Stimulated activated CD4-positive, alpha-beta T cell treated with anti-CD3 and anti-CD28 coated beads, TNF-alpha, amount 100 ng/mL, for 1 hour (primary cell): ENCODE measurements at places on chromosomes 12 and 14.

- DNase-seq: no peak
Observed at GRCh38 chr12:98227162-98227561, 288.2 kb upstream of the TMPO start.

- no peak for DNase-seq
Observed at GRCh38 chr14:77339407-77339806, 18.6 kb downstream of the GSTZ1 start.

DNA sequence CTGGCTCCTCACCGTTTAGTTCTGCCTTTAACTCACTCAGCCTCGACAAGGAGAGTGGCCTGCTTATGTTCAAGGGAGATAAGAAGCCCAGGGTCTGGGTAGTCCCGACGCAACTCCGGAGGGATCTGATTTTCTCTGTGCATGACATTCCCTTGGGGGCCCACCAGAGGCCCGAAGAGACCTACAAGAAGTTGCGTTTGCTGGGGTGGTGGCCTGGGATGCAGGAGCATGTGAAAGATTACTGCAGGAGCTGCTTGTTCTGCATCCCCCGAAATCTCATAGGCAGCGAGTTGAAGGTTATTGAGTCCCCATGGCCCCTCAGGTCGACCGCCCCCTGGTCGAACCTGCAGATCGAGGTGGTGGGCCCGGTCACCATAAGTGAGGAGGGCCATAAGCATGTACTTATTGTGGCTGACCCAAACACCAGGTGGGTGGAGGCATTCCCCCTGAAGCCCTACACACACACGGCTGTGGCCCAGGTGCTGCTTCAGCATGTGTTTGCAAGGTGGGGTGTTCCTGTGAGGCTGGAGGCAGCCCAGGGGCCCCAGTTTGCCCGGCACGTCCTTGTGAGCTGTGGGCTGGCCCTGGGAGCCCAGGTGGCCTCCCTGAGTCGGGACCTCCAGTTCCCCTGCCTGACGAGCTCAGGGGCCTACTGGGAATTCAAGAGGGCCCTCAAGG, 13.1 kb downstream of the CBLN3 start:
- DNase-seq: no peak

DNA sequence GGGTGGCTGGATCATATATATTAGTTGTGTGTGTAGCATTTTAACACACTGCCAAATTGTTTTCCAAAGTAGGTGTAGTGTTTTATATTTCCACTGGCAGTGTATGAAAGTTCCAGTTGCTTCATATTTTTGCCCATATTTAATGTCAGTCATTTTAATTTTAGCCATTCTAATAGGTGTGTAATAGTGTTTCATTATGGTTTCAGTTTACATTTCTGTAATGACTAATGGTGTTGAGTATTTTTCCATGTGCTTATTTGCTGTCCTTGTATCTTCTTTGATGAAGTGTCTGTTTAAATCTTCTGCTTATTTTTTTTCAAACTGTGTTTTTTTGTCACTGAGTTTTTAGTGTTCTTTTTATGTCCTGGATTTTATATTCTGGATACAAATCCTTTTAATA, 8.7 kb downstream of the TBC1D15 start:
- no peak for DNase-seq

DNA sequence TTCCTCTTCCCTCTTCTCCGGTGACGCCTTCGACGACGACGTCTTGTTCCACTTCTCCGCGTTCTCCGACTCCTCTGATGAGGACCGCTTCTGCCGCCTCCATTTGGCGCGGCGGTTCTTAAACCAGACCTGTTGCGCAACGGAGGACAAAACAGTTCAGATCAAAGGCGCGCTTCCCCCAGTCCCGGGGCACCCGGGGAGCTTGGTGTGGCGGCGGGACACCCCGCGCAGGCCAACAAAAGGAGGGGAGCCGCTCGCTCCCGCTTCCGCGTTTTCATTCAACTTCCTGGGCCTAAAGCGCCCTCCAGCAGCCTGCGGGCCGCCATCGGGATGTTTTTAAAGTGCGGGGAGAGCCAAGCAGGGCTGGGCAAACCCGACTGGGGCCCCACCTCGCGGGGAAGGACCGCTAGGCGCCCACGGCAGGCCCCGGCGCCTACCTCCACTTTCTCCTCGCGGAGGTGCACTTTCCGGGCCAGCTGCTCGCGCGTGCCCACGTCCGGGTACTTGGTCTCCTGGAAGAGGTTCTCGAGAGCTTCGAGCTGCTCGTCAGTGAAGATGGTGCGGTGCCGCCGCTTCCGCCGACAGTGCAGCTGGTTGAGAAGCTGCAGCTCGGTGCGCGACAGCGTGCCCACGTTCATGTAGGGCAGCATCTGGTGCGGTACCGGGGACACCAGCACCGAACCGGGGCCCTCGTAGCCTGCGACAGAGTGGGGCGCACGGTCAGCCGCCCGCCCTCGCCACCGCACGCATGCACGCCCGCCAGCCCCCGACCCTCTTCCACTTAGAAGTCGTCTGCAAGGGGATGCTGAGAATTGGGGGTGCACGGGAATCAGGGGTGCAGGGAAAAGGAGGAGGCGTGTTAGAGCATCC, 1.2 kb downstream of the GSC start:
- no peak for DNase-seq

DNA sequence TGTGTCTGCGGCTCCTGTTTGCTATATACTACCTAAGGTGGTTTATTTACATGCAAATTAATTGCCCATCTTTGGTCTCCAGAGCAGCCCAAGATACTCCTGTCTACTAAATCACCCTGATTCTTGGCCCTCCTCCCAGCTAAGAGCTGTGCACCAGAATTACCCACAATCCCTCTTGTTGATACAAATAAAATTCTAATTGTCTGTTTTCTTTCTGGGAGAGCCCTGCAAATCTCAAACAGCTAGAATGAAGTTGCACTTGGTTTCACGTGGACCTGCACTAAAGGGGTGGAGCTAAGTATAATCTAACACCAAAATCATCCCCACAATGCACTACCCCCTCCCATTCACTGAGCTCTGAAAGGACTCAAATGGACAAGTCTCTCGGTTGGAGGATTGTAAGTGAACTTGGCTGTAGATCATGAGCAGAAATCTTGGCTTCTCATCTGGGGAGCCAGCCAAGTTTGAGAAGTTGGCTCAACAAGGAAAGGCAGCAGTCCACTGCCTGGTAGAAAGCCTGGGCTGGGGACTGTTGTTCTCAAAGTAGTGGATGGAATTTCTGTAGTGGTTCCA, 6.6 kb downstream of the MAX start:
- DNase-seq: no peak

DNA sequence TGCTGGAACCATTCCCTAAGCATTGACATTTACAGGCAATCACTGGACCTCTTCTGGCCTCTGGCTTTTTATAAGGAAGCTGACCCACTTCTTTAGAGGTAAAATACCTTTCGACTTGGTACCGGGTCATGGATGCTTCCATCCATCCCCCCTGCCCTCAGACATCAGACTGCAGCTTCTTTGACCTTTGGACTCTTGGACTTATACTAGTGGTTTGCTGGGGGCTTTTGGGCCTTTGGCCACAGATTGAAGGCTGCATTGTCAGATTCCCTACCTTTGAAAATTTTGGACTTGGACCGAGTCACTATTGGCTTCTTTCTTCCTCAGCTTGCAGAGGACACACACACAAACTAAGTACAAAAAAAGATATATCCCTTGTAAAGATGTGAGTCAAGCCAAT, 86.1 kb downstream of the TTC6 start:
- no peak for DNase-seq

DNA sequence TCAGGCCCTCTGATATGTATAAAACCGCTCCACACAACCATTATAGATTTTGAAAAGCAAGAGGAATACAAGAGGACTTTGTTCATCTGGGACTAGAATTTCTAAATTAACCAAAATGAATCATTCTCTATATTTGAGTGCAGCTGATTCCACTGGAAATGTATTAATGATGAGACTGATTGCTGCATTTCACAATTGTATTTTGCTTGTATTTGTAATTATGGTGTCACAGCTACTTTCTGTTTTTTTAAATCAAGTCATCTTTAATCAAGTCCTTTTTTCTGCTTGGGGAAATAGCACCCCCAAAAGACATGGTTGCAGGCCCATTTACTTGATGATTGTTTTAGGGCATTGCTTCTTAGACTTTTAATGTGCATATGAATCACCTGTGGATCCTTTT, 162.4 kb downstream of the KICS2 start:
- no peak for DNase-seq

DNA sequence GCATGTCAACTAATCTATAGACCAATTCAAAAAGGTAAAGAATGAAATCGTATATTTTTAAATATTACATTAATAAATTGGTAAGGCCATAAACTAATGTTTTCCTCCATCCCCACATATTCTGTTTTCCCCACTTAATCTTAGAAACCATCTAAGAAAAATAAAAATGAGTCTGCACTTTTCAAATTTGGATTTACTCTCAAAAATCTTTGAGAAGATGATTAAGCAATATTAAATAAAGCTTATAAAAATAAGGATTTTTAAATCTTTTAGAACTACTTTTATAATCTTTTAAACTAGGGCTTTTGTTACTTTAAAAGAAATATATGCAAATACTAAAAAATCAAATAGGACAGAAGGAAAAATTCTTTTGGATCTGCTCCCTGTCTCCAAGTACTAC, 10.6 kb upstream of the HAL start:
- no peak for DNase-seq

DNA sequence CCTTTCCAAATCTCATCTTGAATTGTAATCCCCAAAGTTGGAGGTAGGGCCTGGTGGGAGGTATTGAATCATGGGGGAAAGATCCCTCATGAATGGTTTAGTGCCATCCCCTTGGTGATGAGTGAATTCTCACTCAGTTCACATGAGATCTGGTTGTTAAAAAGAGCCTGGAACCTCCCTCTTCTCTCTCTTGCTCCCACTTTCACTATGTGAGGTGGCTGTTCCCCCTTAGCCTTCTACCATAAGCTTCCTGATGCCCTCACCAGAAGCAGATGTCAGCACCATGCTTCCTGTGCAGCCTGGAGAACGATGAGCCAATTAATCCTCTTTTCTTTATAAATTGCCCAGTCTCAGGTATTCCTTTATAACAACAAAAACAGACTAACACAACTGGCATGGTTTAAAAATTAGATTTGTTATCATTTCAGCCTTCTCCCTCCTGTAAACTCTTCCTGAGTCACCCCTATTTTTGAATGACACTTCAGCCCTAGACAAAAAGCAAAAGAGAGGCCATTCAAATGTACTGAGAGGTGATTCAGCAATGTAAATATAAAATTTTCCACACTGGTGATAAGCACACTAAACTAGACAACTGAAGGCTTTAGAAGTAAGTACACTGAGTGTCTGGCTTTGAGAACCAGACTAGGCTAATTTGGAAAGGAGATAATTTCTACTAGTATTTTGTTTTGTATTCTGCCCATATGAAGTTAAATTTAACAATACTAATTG, 212.1 kb upstream of the ABCD2 start:
- no peak for DNase-seq

DNA sequence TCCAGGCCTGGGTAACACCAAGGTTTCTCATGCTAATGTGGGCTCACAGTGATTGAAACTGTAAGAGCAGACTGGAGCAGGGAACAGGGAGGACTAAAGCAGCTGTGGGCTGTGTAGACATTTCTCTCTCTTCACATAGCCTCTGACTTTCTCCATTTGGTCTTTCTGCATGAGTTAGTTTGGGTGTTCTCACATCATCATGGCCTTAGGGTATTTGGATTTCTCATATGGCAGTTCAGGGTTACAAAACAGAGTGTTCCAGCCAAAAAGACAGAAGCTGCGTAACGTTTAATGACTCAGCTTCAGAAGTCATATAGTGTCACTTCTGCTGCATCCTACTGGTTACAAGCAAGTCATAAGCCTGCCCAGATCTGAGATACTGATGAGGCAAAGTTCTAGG, 52.0 kb upstream of the OSBPL8 start:
- no peak for DNase-seq

DNA sequence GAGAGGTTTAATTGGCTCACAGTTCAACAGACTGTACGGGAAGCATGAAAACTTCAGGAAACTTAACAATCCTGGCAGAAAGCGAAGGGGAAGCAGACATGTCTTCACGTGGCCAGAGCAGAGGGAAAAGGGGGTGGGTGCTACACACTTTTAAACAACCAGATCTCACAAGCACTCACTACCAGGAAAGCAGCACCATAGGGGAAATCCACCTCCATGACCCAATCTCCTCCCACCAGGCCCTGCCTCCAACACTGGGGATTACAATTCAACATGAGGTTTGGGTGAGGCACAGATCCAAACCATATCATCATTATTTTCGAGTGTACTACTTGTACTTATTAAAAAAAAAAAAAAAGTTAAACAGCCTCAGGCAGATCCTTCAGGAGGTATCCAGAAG, 29.9 kb downstream of the RXYLT1 start:
- DNase-seq: no peak

DNA sequence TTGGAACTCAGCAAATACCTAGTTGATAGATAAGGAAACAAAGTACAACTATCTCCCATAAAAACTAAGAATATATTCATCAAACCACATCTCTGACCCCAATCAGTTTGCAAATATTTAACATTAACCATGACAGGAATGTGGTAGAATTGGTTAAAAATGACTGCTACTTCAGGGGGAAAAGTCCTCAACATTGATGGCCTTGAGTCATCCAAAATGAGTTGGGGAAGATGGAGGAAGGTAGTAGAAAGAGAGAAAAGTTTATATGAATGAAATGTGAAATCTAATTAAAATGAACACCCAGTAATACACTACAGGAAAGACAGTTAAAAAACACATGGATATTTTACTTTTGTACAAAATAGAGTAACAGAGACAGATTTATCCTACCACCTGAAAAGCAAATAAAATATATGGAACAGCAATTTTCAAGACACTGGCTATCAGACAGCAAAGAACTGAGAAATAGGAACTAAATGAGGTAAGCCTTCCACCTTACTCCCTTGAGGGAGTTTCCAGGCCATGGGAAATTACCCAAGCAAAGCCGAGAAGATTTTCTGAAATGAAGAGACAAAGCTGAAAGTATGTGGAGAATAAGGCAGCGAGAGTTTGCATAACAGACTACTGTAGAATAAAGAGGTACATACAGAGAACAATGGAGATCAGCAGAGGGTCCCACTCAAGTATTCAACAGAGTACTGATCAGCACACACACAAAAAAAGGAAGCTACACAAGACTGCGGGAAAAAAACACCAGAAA, 49.6 kb downstream of the TC2N start:
- no peak for DNase-seq

GRCh38 chr14:38828183-38828827, 274.7 kb downstream of the SEC23A start:
- DNase-seq: no peak

DNA sequence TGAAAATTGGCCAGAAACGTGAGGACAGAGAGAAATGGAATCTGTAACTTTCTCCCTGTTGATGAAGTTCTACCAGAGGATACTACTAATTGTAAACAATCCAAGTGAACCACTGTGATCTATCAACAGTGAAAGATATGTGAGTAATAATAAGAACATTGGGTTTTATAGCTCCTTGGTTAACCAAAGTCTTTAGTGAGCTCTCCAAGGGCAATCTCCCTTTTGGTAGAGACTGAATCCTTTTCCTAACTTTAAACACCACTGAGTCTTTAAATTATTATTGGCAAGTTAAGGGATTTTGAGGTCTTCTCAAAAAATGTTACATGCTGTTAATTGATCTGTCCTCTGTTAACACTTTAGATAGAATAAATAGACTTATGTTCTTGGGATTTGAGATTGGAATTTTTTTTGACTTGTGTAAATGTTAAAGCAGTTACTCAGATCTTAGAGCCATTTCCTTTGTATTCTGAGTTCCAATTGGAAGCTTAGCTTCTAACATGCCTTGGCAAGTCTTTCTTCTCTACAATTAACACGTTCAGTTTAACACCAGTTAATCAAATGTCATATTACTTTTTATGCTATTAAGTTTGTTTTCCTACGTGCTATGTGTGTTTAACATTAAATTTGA, 338.2 kb upstream of the DDHD1 start:
- no peak for DNase-seq
